ENCODE measurements at places on chromosomes 1 and 21.

DNA sequence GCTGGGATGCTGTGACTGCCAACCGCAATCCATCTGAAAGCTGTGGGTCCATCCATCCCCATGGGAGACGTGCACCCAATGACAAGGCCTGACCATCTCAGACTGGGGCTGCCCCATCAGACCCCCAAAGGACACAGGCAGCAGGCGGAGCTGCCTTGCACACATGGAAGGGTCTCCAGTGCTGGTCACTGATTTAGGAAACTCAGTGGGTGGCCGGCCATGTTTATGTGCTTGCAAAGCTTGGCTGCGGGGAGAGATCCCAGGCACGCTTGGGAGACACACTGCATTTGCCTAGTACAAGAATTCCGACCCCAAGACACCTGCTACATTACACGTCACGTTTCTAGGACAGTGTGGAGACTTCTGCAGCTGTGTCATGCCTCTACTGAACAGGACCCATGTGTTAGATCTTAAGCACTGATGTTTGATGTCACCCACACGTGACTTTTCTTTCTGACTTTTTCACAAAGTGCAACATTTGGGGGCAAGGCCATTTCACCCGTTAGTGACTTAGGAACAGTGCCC is 181.4 kb downstream of the CLIC6 start:
- no peak for DNase-seq

- peak; percentile 65 for DNase-seq
These were observed 1.3 kb downstream of the USF1 start for GRCh38 chr1:161044535-161044907.

DNA sequence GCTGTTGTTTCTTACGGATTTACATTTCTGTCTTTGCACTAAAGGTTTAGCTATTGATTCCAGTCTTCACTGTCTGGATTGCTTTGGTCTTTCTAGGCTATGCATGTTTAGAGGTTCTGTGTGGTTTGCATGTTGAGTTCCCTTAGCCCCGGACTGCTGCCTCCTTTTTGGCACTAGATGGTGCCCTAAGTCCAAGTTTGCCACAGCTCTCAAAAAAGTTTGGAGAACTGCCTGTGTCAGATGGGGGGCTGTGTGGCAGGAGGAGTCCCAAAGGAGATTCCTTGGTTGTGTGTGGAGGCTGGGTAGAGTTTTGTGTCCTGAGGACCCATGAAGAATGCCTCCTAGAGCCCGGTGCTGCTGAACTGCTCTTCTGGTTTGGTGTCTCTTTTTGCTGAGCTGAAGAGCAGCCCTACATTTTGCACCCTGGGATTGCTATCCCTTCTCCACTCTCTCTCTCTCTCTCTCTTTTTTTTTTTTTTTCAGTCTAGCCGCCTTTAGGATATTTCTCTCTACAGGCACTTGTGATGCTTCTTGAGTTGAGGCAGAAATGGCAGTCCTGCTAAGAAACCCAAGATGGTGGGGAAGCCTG is 74.4 kb downstream of the PTGS2 start:
- peak; percentile 27 for DNase-seq

GRCh38 chr1:32725615-32725982 is 23.0 kb upstream of the SYNC start:
- no peak for DNase-seq

GRCh38 chr1:11728126-11728806 is 7.7 kb upstream of the AGTRAP start:
- no peak for DNase-seq

DNA sequence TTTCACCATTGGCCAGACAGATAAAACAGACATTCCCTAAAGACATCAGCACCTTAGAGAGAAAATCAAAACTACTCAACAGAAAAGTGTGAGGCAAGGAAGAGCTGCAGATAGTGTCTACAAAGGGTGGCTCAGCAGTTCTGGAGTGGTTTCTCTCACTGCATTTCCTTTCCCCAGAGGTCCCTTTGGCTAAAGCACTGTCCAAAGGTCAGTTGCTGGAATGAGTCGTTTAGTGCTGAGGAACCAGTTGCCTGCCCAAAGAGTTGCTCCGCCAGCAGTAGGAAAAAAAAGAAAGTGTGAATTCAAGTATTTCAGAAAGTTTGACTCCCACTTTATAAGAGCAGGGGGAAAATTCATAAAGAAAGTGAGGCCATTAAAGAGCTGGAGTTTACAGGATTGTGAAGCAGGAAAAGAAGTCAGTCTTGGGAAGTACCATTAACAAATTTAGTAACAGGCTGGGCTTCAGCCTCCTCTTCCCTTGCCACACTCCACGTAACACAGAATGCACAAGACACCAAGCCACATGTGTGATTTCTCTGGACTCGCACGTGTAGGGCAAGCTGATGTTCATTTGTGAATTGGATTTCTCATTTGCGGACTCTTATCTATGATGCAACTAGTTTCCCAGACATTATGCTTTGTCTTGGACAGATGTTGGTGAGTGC is 122.2 kb downstream of the RUNX1 start:
- no peak for DNase-seq

- no peak for DNase-seq
These were observed 243.2 kb downstream of the ATG4C start for GRCh38 chr1:63027176-63027575.

DNA sequence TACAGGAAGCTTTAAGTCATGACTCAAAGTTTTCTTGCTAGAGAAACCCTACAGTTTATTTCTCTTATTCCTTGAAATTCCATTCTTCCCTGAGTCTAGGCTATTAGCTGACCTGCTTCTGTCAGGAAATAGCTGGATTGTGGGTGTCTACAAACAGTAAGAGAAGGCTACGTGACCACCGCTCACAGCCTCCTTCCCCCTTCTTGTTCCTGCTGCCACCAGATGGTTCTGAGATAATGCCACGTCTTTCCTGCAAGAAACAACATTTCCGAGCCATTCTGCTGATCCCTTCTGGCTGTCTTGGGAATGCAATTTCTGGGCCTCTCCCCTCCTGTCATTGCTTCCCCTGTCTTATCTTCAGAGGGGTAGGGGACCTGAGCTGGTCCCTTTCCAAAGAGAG is 128.9 kb upstream of the SGIP1 start:
- no peak for DNase-seq

GRCh38 chr1:246724731-246725095 is 504 bp downstream of the SCCPDH start:
- DNase-seq = no peak

GRCh38 chr21:38310646-38311485 is 54.1 kb downstream of the KCNJ15 start:
- DNase-seq = no peak

- no peak for DNase-seq
These were observed 13.3 kb downstream of the TRIM11 start for GRCh38 chr1:228393268-228393701.

GRCh38 chr21:27424601-27425000 is 457.7 kb upstream of the ADAMTS5 start:
- DNase-seq = no peak

- no peak for DNase-seq
These were observed 518.6 kb upstream of the ZP4 start for GRCh38 chr1:238409191-238409850.

- DNase-seq = no peak
These were observed 1.1 kb downstream of the IL24 start for GRCh38 chr1:206898089-206898914.

DNA sequence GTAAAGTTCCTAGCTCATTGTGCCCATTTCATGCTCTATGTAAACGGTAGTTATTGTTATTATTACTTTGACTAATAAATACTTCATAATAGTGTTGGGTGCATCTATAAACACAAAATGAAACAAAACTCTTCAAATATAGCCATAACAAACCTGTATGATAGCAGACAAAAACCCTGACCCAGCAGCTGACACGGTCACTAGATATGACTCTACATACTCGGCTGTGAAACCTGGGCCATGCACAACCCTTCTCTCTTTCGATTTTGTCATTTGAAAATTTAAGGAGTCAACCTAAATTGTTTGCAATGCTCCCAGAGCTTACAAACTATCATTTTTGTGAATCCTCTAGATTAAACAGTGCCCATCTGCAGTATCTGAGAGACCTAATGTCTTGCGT is 8.0 kb upstream of the RGS13 start:
- no peak for DNase-seq

DNA sequence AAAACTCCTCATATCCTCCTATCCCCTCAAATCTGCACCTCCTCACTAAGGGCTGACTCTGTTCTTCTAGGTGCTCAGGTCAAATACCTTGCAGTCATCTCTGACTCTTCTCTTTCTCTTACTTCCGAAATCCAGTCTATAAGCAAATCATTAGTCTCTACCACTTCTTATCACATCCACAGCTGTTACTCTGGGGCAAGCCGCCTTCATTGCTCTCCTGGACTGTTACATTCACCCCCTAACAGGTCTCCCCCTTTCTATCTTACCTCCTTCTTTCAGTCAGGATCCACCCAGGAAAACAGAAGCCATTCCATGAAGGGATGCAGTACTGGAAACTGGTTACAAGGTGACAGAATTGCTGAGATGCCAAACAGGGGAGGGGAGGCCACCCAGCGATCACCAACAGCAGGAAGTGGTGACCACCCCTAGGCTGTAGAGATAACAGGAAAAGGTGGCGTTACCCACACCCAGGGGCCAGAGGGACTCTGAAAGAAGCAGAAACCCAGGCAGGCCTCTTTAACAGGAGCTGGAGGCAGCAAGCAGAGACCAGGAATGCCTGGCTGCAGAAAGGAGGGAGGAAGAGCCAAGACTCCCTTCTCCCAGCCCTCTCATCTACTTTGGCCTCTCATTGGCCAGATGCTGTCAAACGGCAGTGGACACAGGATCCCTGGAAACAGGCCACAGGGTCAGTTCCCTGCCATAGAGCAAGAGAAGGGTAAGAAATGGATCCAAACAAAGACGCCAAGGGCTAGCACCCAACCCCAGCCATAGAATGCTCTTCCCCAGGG is 55.5 kb upstream of the FOXO6 start:
- DNase-seq = no peak

DNA sequence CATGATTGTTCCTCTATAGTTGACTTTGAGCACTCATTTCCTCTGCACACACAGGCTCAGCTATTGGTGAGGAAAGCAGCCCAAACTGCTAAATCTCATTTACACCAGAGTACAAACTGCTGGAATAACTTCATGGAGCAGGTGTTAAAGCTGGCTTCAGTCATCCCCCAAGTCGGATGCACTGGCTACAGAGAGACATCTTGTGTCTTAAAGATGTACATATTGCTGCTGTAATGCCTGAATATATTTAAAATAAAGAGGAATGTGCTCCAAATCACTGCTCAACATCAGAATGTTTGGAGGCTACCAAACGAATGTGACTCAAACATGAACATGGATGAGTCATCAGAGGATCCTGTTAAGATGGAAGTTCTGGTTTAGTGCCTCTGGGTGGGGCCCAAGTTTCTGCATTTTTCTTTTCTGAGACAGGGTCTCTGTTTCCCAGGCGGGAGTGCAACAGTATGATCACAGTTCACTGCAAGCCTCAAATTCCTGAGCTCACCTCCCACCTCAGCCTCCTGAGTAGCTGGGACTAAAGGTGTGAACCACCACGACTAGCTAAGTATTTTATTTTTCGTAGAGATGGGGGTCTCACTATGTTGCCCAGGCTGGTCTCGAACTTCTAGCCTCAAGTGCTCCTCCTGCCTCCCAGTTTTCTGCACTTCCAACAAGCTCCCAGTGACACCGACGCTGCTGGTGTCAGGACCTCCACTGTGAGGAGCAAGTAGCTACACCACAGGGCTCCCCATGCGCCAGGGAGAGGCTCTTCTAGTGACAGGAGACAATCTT is 79.0 kb upstream of the KRTAP19-8 start:
- no peak for DNase-seq

- no peak for DNase-seq
These were observed 20.7 kb downstream of the CD34 start for GRCh38 chr1:207890136-207890738.

DNA sequence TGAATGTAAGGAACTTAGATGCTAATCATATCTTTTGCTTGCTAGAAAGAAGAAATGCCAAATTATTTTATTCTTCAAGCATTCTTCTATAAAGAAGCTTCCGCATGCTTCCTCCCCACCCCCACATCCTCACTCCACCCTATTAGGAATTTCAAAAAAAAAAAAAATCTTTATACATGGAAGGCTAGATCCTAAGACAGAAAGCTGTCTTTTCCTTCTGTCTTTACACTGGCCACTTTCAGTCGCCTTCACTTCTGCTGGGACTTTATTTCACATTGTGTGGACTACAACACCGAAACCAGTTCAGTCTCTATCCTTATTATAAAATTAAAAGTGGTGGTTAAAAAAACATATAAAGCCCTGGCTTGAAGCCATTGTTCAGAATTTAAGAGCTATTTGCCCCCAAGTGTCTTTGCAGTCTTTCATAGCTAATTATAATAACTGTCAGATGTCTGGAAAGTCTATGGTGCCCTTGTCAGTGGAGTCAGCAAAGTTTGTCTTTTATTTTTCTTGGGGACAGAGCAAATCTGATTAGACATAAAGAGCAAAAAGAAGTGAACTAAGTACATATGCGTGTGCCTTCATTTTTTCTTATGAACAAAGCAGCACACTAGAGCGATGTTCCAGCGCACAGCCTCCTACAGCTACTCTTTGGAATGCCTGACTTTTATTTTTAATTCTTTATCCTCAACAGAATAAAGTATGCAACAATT is 297.7 kb downstream of the PTPRC start:
- DNase-seq = no peak

- no peak for DNase-seq
These were observed 324.0 kb upstream of the GREM2 start for GRCh38 chr1:240935920-240936319.

DNA sequence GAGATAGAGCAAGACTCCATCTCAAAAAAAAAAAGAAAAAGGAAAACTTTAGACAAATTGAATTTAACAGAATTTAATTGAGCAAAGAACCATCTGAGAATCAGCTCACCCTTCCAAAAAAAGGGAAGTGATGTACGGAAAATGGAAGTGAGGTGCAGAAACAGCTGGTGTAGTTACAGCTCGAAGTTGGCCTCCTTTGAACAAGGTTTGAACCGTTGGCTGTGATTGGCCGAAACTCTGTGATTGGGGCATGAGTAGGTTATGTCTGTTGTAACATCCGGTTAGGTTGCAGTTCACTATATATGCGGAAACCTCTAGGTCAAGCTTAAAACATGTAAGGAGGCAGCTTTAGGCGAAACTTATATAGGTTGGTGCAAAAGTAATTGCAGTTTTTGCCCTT is 97.9 kb upstream of the KIF26B start:
- peak; percentile 18 for DNase-seq

DNA sequence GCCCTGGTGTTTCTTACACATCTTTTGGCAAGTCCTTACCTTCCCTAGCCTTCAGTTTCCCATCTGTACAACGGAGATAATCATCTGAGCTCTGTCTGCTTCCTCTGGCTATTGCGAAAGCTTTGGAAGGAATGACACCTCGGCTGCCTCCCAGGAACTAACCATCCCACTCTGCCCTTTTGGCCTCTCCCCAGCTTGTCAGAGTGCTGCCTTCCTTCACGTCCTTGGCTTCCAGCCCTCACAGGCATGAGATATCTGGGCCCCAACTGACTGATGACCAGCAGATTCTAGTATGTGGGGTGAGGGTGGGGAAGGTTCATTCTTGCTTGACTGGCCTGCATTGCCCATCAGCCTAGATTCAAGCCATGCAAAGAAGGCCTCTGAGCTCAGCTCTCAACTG is 253.1 kb upstream of the FGGY start:
- no peak for DNase-seq

- DNase-seq = no peak
These were observed 30.3 kb upstream of the ECE1 start for GRCh38 chr1:21320410-21321108.

GRCh38 chr1:228039006-228039903 is 32.5 kb downstream of the WNT3A start:
- no peak for DNase-seq
